Activated T-helper 1 cell treated with anti-CD3 and anti-CD28 coated beads, Interleukin-12 subunit alpha, Interleukin-12 subunit beta, Interleukin-2, Interleukin-4 antibody, amounts not matched to agents 30 ng/mL and 10 ng/mL and 1 ng/mL, durations not matched to agents 14 hours and 24 hours and 36 hours (primary cell): ENCODE measurements at places on chromosomes 13 and 19.

GRCh38 chr19:4019578-4019977 lies 12.0 kb downstream of the PIAS4 start:
- H3K27me3 ChIP-seq, result no peaks in the 10 kb centered on the region
- no peak for DNase-seq
- H3K4me3 ChIP-seq, result no peak overlapping the region
- no peaks in the 10 kb centered on the region for H3K4me1 ChIP-seq
- no peak overlapping the region for H3K27ac ChIP-seq

GRCh38 chr13:75660694-75661093 lies 24.6 kb downstream of the LMO7 start:
- no peak overlapping the region for H3K27ac ChIP-seq
- H3K4me1 ChIP-seq, result no peaks in the 10 kb centered on the region
- H3K36me3 ChIP-seq, result no peaks in the 10 kb centered on the region
- no peak overlapping the region for H3K4me3 ChIP-seq
- DNase-seq, result no peak

DNA sequence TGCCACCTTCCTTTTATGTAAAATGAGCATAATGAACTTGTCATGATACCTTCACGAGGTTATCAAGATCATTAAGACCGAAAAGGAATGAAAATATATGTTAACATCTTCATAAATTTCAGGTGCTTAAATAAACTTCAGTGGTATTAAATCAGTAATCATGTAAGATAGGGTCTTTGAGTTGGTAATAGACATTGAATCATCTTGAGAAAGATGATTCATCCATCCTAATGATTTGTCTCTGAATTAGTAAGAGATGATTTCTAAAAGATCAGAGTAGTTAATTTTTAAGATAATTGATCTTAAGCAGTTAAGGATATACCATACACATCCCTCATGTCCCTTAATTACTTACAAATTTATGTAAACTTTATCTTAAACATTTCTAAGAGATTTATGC lies 52.0 kb downstream of the COG3 start:
- no peak overlapping the region for H3K27ac ChIP-seq
- no peak for DNase-seq
- H3K4me3 ChIP-seq, result no peak overlapping the region
- peaks cover 47% of the 10 kb centered on the region for H3K36me3 ChIP-seq
- peaks cover 11% of the 10 kb centered on the region for H3K4me1 ChIP-seq

- peaks cover 2% of the 10 kb centered on the region for H3K36me3 ChIP-seq
- H3K27ac ChIP-seq, result peak overlapping the region; percentile 8
- peak overlapping the region; percentile 85 for H3K4me3 ChIP-seq
- no peaks in the 10 kb centered on the region for H3K27me3 ChIP-seq
- H3K4me1 ChIP-seq, result peaks cover 29% of the 10 kb centered on the region
Observed at GRCh38 chr19:35777086-35777841, 1.9 kb downstream of the ARHGAP33 start.

DNA sequence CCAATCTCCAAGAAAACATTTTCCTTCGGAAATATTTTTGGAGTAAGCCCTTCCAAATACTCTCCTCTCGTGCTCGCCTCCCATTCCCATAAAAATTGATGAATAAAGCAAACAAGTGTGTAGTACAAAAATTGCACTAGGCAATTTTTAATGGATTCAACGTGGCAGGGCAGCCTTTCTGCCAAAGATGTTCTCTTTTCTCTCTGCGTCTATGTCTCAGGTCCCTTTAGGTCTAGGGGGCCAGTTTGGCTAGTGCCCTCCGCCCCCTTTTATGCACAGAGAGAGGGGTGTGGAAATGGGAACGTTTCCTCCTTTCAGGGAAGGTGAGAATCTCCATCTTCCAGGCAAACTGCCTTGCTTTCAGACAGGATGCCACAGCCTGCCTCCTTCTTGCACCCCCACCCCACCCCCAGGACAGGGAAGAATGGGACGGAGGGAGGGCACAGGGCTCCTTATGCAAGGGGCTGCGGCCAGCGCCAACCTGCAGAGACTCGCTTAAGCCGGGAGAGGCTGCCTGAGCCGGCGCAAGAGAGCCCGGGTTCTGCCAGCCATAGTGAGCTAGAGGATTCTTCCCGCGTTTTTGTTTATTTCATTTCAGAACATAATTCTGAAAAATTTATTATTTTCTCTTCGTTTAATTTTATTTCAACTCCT lies 2.7 kb upstream of the ZIC2 start:
- H3K27me3 ChIP-seq, result peaks cover 68% of the 10 kb centered on the region
- DNase-seq, result no peak
- peaks cover 16% of the 10 kb centered on the region for H3K4me1 ChIP-seq
- no peaks in the 10 kb centered on the region for H3K36me3 ChIP-seq

DNA sequence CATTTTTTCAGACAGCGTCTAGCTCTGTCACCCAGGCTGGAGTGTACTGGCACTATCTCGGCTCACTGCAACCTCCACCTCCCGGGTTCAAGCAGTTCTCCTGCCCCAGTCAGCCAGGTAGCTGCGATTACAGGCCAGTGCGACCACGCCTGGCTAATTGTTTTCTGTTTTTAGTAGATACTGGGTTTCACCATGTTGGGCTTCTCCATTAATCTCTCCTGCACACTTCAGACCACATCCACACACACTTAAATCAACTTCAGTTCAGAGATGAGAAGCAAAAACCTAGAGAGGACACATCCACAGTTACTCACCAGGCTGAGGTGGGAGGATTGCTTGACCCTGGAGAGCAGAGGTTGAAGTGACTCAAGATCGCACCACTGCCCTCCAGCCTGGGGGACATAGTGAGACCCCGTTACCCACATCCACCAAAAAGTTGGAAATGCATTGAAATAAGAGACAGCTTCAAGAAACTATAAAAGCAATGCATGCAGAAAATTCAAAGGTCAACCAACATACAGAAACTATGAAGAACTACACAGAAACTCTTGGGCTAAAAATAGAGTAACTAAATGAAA lies 42.3 kb downstream of the ZNF611 start:
- no peak for DNase-seq
- no peaks in the 10 kb centered on the region for H3K27me3 ChIP-seq
- H3K27ac ChIP-seq, result no peak overlapping the region
- peaks cover 12% of the 10 kb centered on the region for H3K36me3 ChIP-seq
